Inflammatory macrophage treated with lipopolysaccharide for 4 hours (primary cell): ENCODE measurements at places on chromosomes 6 and 20.

GRCh38 chr6:70351461-70351860 lies 48.6 kb upstream of the COL9A1 start:
- DNase-seq, result no peak

GRCh38 chr6:139756381-139756780 lies 381.9 kb upstream of the CITED2 start:
- no peak for DNase-seq

- peak; percentile 75 for DNase-seq
These were observed 62.4 kb downstream of the TNFRSF21 start for GRCh38 chr6:47247227-47247797.

DNA sequence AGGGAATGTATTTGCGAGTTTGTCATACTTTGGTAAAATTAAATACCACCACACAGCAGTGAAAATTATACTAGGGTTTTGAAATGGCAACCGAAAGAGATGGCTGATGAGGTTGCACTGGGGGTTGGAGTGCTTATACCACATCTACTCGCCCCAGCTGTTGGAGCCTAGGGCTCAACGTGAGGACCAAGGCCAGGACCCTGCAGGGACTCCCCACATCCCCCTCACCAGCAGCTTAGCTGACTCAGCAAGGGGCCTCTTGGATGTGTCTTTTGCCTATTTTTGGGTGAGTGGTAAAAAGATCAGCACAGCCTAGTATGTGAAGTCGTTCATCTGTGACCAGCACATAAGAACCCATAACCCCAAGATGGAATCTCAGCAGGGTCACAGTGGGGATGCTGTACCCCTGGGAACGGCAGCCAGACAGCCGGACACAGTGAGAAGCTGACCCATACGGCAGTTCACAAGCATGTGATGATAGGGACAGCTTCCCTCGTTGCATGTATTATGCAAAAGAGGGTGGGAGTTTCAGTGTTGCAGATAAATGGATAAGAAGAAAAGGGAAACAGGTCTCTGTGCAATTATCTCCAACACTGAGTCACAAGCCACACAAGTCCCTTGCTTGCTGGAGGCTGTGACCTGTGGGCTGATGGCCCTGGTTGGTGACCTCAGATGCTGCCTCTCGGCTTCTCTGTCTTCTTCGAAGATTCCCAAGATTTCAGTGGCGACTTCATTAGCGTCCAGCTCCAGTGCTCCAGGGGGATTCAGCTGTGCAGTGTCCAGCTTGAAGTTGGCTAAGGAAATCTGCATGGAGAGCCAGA lies 20.9 kb upstream of the SPO11 start:
- DNase-seq, result peak; percentile 33

- DNase-seq, result no peak
These were observed 25.6 kb downstream of the PRPF6 start for GRCh38 chr20:64006490-64006889.

DNA sequence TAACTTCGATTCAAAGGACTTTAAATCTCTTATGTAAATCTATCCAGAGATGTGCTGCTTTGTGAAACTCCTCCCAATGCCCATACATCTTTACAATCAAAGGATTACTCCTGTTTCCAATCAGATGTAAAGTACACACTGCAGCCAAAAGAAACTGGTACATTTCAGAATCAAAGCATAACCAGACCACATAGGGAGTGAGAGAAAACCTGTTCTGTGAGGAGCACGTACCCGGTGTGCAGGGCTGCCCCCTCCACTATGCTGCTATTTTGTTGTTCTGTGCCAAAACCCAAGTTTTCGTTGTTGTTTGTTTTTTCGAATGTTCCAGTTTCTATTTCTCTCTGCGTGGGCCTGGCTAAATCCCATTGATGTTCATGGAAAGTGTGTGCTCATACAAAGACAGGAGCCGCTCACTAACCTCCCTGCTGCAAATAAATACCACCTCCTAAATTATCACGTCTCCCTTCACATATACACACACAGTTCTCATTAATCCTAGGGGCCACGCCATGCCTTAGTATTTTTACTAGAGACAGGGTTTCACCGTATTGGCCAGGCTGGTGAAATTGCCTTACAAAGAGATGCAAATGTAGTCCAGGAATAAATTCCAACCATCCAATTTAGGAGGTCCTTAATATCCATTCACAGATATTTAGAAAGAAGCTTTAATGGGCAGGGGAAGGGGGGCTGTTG lies 52.9 kb downstream of the ATP9A start:
- no peak for DNase-seq

- DNase-seq, result peak; percentile 90
These were observed at the start of gene GMPR for GRCh38 chr6:16238057-16238962. Gene GMPR, plus strand, starts transcription at chr6:16238587. Its CDS starts 107 bp downstream, at chr6:16238694.

- no peak for DNase-seq
These were observed 20.7 kb downstream of the NDUFAF4 start for GRCh38 chr6:96876886-96877545.

GRCh38 chr6:93584300-93584699 lies 164.9 kb upstream of the EPHA7 start:
- no peak for DNase-seq

DNA sequence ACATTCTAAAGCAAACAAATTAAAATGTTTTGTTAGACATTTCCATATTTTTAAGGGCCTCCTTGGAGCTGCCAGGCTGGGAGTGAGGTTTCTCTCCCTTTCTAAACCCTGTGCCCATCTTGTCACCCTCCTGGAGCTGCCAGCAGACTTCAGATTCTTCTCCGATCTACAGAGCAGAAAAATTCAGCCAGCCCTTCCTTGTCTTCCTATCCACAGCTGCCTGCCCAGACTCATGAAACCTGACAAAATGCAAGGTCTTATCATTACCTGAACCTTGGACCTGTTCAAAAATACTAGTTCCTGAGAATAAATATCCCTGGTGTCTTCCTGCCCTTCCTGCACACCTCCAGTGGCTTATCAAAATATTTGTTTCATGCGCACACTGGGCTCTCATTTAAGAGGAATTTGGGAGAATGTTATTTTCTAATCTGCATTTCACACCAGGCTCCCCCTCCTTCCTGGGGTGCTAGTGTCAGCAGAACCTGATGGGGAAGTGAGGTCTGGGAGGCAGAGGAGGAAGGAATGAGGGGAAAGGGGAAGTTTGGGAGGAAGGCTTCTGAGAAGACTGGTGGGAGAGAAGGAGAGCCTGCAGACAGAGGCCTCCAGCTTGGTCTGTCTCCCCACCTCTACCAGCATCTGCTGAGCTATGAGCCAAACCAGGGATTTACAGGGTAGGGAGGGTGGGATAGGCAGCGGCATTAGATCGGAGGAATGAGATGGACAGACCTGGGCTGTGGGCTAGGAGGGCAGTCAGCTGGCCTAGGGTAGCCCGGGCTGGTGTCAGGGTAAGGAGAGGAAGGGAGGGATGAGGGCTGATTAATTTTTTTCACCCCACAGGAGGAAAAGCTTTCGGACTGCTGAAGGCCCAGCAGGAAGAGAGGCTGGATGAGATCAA lies at the start of gene AIF1:
AIF1 (plus strand) TSS at position 551 of the 895 bp plus-strand sequence; CDS start at position 647, 96 bp downstream.
- peak; percentile 76 for DNase-seq

GRCh38 chr6:106002005-106002404 lies 84.1 kb upstream of the PRDM1 start:
- DNase-seq, result no peak

- DNase-seq, result no peak
These were observed 123.1 kb downstream of the RCAN2 start for GRCh38 chr6:46368169-46368536.

DNA sequence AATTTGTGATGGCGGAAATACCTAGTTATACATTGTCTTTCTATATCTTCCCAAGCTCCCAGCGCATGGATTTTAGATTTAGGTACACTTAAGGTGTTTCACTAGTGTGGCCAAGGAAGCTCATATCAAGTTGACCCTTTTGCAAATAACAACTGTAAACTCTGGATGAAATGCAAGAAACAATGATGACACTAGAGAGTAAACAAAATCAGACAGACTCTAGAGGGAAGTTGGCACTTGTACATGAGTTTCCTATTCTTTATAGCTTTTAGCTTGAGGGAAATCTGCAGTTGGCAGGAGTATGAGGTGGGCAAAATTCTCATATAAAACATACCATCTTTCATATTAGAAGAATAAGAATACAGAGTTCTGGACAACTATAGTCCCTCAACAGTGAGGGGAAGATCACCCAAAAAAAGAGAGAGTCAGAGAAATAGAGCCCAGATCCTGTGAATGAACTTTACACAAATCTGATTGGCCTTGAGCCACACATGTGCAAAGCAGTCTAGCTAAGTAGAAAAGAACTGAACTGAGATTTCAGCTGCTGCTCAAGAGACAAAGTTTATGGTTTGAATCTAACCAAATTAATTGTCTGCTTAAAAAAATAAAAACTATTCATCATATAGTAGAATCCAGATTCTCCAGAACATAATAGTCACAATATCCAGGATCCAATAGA lies 26.1 kb downstream of the TXLNB start:
- DNase-seq, result no peak

- DNase-seq, result no peak
These were observed 27.0 kb upstream of the PTGIS start for GRCh38 chr20:49594931-49595315.

GRCh38 chr6:161429921-161430490 lies 156.1 kb upstream of the AGPAT4 start:
- DNase-seq, result no peak

GRCh38 chr6:111776236-111777221 lies 96.7 kb downstream of the FYN start:
- no peak for DNase-seq

DNA sequence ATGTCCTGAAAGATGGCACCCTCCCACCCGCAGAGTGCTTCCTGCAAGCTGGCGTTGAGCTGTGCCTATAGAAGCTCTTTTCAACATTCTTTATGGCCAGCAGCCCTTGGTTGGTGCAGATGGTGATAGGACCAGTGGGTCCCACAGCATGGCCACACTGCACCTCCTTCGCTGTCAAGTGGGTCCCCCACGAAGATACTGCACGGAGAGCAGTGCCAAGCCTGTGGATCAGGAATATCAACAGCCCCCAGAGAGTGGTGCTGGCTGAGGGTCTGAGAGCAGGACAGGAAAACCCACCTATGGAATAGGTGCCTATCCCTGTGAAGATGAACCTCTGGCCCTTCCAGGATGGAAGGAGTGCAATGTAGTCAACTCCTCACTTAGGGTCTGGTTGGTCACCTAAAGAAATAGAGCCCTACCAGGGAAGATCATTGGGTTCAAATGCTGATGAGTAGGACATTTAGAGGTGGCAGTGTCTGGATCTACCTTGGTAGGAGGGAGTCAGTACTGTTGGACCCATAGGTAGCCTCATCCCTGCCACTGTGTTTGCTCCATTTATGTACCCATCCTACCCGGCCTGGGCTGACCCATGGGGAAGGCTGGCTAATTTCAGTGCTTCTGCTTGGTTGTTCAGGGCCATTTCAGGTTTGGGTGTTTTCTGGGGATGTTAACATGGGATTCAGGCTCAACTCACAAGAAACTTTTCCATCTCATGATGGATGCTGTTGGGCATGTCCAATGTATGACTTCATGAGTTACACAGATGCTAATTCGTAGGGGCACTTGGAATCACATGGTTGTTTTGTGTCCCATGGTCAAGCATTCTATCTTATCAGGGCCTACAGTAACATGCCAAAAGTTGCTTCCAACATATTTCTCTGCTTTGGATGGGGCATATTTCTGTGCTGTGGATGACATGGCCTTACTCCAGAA lies 33.4 kb upstream of the MICB start:
- no peak for DNase-seq

DNA sequence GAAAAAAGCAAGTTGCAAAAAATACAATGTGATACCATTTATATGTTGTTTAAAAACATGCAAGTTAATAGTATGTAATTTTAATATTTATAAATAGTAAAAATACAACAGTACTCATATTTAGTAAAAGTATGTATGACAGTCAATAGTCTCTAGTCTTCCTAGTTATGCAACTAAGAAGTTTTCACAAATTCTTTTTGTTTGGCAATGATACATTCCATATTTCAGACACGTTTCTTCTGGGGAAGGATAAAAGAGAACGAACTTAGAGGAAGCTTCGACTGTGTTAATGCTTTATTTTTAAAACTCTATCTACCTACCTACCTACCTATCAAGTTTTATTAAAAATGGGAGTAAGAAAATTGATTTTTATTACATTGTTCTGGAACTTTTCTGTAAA lies 77.7 kb downstream of the UBE3D start:
- DNase-seq, result no peak

GRCh38 chr6:45411959-45412358 lies 34.2 kb upstream of the SUPT3H start:
- no peak for DNase-seq
